Gastrocnemius medialis (tissue), 4 donors: ENCODE measurements at places on chromosomes 7 and 10.

GRCh38 chr10:52682766-52683165, 89.8 kb downstream of the MBL2 start:
- no peaks in the 10 kb centered on the region for H3K27me3 ChIP-seq
- no peak overlapping the region for H3K27ac ChIP-seq
- DNase-seq, result no peak
- no peaks in the 10 kb centered on the region for H3K4me1 ChIP-seq

GRCh38 chr7:150631084-150631826, 930 bp downstream of the GIMAP6 start:
- no peak for DNase-seq
- peak overlapping the region; percentile 71 for H3K27ac ChIP-seq
- no peaks in the 10 kb centered on the region for H3K4me1 ChIP-seq
- H3K27me3 ChIP-seq, result no peaks in the 10 kb centered on the region
- peak overlapping the region; percentile 45 for H3K4me3 ChIP-seq

DNA sequence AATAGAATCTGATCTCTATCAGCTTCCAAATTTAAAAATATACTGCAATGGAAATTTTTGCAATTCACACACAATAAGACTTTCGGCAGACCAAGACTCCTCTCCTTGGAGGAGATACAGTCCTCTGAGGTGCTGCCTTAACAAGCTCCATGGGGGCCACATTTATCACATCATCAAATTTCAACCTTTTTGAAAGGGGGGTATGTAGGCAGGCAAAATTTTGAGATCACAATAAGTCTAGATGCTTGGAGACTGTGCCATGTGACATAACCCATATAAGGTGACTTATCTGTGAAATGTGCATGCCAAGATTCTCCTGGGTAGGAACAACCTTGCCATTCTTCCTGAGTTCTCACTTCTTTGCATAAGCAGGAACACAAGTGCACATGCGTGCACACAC, at the start of gene OR2A12:
TSS of gene OR2A12 (plus strand) at position 301 of the 400 bp plus-strand sequence. CDS start 8,830 bp downstream, outside the sequence.
- H3K4me3 ChIP-seq, result no peak within 1 kb of the TSS
- H3K4me1 ChIP-seq, result no peaks in the 10 kb centered on the region
- no peak within 1 kb of the TSS for H3K27ac ChIP-seq
- no peaks in the 10 kb centered on the region for H3K36me3 ChIP-seq

- DNase-seq, result no peak
- H3K36me3 ChIP-seq, result no peaks in the 10 kb centered on the region
- H3K27ac ChIP-seq, result no peak overlapping the region
- no peaks in the 10 kb centered on the region for H3K27me3 ChIP-seq
- H3K4me3 ChIP-seq, result no peak overlapping the region
Measured at GRCh38 chr7:144019457-144019856, 19.3 kb downstream of the OR6B1 start.

- H3K4me3 ChIP-seq, result no peak overlapping the region
- no peaks in the 10 kb centered on the region for H3K4me1 ChIP-seq
- H3K27me3 ChIP-seq, result no peaks in the 10 kb centered on the region
- DNase-seq, result no peak
- no peak overlapping the region for H3K27ac ChIP-seq
Measured at GRCh38 chr10:25786161-25786560, 147.9 kb upstream of the MYO3A start.

GRCh38 chr7:69412331-69413146, 185.7 kb upstream of the AUTS2 start:
- no peaks in the 10 kb centered on the region for H3K36me3 ChIP-seq
- DNase-seq, result peak; percentile 48
- no peak overlapping the region for H3K27ac ChIP-seq
- H3K4me3 ChIP-seq, result no peak overlapping the region
- no peaks in the 10 kb centered on the region for H3K4me1 ChIP-seq
